ENCODE measurements at places on chromosomes 1 and 21.

DNA sequence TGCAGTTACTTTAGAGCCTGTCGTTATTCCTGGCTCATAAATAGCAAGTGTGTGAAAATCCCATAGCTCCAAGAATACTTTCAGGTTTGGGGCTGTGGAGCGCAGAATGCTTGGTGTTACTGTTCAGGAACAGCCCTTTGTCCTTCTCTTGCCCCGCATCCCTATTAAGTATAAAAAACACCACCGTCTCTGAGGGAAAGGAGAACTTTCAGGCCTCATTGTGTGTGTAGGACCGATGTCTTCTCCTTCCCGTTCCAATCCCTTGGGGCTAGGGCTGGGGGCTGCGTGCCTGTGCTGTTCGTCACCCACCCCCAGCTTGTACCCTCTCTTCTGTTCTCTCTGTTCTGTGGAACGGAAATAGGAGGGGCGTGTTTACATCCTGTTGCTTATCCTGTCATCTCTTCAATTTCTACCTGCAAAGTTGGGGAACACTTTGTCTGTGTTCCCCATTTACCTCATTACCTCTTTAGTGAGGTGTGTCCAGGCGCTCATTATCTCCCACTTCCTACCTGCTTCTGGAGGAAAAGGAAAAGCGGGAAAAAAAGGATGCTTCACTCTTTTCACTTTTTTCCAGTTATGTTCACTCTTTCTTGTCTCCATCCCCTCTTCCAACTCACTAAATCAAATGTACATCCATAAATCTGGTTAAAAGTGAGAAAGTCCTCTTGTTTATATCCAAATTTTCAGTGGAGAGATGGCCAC is 788 bp upstream of the TXNIP start:
- DNase-seq: no peak

GRCh38 chr1:234040446-234041317 is 136.2 kb downstream of the SLC35F3 start:
- no peak for DNase-seq

DNA sequence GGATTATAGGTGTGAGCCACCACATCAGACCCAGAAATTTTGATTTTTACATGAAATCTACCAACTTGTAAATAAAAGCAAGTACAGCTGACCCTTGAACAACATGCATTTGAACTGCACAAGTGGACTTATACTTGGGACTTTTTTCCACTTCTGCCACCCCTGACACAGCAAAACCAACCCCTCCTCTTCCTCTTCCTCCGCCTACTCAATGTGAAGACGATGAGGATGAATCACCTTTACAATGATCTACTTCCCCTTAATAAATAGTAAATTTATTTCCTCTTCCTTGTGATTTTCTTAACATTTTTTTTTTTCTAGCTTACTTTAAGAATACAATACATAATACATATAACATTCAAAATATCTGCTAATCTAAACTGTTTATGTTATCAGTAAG is 17.5 kb upstream of the YRDC start:
- no peak for DNase-seq

DNA sequence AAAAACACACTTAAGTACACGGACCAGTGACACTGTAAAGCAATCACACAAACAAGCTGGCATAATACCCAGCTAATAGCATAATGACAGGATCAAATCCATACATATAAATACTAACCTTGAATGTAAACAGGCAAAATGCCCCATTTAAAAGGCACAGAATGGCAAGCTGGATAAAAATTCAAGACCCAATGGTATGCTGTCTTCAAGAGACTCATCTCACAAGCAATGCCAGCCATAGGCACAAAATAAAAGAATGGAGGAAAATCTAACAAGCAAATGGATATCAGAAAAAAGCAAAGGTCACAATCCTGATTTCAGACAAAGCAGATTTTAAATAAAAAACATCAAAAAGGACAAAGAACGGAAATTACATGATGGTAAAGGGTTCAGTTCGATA is 79.1 kb upstream of the PTGFR start:
- no peak for DNase-seq

- DNase-seq: no peak
These were observed 289.6 kb upstream of the DAB1 start for GRCh38 chr1:57713501-57713900.

DNA sequence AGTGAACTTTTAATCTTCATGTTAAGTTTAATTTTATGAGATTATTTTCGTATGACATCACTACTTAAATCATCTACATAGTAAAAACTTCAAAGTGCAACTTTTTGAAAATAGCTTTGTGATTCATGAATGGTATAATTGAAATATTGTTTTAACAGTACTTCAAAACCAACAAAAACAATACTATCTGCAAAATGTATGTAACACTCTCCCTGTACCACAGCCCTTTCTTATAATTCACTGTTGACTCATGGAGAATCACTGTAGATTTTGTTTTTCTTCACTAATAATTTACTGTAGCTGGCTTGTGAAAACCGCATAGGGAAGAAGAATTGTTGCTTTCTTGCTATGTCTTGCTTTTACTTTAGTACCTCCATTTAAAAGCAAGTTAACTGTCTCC is 301.4 kb upstream of the ADAMTS5 start:
- DNase-seq: no peak

DNA sequence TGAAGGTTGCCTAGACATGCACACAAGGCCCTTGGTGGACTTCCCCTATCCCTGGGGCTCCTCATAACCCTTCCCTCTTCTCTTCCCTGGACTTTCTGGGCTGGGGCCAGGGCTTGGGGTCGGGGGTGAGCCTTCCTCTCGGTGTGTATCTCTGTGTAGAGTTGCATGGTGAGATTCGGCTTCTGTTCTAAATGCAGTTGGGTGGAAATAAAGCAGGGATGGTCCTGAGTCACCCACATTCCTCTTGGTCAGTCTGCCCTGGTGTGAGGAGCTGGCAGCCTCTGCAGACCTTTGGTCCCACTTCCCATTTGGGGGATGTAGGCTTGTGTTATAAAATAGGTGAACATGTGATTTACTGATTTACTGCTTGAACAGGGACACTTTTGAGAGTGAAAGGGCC is 38.0 kb downstream of the ADARB1 start:
- DNase-seq: no peak

DNA sequence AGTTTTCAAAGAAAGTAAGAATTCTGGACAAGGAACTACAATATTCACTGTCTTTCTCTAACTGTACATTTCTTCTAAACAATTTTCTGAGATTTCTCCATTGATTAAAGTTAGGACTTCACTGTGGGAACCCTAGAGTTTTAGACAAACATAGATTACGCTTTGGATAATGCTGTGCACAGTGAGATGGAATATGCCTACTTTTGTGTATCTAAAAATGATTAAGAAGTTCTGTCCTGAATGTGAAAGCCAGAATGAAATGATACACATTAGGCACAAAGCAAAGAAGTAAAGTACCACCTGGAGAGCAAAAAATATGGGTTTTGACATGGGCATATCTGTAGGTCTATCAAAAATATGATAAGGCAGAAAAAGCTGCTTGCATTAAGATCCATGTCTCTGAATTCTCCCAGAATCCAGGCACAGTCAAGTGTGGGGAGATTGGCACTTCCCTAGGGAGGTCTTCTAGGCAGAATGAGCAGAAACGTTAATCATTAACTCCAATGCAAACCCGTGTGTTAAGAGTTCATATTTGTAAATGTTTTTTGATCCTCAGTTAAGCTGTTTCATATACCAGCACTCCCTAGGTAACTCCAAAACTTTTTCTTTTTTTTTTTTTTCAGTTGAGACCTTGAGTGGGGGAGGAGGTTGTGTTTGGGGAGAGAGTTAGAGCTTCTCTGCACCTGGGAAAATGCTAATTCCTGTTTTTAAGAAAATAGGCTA is 467.1 kb downstream of the LMO4 start:
- no peak for DNase-seq

DNA sequence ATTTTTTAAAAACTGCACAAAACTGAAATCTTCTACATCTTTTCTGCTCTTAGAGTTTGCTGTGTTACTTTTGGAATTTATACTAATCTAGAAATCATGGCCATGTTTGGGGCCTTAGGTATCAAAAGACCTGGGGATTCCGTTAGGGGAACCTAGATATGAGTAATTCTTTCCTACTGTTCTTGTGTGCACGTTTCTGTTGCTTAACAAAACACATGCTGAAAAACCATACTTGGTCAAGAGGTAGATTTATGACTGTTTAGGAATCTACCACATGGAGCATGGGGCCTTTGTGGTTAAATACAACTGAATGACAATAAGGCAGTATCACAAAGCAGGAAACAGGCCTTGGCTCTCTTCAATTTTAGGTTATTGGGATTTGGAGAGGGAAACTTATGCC is 291.9 kb upstream of the USP25 start:
- no peak for DNase-seq
